Activated naive CD4-positive, alpha-beta T cell (primary cell): ENCODE measurements at places on chromosomes 6 and 20.

GRCh38 chr20:17663040-17663399 is 19.0 kb downstream of the RRBP1 start:
- no peak for DNase-seq

- DNase-seq: no peak
Measured at GRCh38 chr6:168132531-168133167, 53.6 kb upstream of the FRMD1 start.

DNA sequence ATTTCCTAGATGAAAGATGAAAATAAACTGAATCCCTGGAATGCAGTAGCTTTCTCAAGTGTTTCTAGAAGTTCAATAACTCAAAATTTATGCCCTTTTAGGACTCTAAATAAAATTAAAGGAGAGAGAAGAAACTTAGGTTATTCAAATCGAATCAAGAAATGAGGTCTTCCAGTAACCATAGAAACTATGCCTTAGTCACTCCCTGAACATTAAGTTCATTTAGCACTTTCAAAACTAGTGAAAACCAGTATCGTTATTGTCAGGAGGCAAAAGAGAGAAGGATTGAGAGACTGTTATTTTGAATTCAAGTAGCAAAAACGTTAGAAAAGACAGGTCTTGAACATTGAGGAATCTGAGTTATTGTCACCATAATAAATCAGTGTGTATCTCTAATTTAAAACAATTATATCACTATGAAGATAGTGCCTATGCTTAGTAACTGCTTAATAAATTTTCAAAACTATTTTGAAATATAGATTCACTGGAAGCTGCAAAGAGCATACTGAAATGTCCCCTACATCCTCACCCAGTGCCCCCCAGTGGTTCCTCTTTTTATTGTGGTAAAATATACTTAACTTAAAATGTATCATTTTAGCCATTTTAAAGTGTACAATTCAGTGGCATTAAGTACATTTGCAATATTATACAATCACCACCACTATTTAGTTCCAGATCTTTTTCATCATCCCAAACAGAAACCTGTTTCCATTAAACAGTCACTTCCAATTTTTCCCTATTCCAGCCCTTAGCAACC is 4.6 kb downstream of the RPP21 start:
- no peak for DNase-seq

DNA sequence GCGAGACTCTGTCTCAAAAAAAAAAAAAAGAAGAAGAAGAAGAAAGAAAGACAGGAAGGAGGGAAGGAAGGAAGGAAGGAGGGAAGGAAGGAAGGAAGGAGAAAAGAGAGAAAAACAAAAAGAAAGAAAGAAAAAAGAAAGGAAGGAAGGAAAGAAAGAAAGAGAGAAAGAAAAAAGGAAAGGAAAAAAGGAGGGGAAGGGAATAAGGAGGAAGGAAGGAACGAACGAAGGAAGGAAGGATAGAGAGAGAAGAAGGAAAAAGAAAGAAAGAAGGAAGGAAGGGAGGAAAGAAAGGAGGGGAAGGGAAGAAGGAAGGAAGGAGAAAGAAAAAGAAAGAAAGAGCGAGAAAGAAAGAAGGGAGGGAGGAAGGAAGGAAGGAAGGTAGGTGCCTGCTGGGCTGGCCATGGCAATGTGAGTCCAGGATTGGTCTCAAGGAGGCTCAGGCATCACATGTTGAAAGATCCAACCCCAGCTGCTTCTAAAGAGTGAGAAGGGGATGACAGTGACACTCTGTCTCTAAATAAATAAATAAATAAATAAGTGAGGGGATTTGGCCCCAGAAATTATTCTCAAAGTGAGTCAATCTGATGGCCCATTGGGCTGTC is 24.3 kb upstream of the SRSF6 start:
- no peak for DNase-seq

DNA sequence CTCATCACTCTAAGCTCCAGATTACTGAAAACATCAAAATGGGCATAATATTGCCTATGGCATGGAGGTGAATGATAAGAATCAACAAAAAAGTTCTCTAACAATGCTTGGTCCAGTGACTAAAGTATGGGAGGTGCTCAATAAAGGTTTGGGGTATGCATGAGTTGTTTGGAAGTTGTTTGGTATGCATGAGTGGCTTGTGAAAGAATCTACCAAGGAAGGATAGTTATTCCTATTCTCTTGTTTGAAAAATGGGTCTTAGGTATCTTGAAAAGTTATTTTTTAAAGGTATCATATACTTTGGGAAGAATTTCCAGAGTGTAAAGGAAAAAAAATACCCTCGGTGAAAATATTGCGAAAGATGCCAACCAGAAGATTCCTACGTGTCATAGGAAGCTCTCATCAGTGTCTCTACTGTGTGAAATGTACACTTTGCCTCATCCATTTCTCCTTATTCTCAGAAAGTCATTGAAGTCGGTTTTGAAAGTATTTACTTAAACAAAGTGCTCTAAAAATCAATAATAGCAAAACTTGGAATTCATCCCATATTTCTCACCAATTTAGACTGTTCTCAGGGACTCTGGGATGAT is 449.8 kb downstream of the ADGRB3 start:
- no peak for DNase-seq

GRCh38 chr6:160104821-160105517 is 16.6 kb upstream of the SLC22A1 start:
- DNase-seq: no peak

DNA sequence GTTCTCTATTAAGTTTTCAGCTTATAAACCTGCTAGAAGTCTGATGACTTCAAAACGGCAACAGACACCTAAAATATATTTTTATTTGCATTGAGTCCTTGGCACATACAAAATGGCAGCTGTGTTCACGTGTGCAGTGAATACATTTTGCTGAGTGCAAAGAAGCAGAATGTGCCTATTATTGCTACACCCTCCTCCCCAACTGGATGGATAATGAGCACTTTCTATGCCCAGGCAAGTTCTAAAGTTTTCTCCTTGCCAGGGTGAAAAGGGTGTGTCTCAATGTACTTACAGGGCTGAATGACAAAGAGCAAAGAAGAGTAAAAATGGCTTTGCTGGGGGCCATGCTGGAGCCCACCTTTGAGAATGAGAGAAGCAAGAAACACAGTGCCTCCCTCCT is 4.0 kb upstream of the FERMT1 start:
- DNase-seq: no peak

DNA sequence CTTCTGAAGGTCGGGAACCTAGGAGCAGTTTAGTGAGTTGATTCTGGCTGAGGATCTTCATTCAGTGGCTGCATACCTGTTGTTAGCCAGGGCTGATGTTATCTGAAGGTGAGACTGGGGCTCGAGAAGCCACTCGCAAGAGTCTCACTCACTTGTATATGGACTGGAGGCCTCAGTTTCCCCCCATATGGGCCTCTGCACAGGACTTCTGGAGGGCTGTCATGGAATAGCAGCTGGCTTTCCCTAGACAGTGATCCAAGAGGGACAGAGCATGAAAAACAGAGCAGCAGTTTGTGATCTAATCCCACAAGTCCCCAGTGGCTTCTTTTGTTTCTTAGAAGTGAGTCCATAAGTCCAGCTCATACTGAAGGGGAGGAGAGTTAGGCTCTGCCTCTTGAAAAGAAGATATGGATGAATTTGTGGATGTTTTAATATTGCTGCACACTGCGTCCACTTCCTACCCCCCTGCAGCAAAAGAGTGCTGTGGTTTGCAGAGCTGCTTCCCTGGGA is 623.4 kb downstream of the CDH26 start:
- DNase-seq: no peak

DNA sequence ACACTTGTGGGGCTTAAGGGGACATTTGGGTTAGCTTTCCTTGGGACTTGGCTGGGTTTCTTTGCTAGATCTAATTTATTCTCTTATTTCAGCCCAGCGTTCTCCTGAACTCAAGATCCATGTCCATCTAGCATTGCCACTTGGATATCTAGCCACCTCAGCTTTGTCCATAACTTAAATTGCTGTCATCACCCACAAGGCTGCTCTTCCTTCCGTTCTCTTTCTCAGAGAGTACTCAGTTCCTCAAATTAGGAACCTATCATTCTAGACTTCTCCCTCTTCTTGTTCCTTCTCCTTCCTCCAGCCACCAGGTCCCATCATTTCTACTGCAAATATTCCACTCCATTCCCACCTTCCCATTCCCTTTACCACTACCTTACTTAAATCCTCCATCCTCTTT is 4.3 kb downstream of the SMIM26 start:
- DNase-seq: no peak

DNA sequence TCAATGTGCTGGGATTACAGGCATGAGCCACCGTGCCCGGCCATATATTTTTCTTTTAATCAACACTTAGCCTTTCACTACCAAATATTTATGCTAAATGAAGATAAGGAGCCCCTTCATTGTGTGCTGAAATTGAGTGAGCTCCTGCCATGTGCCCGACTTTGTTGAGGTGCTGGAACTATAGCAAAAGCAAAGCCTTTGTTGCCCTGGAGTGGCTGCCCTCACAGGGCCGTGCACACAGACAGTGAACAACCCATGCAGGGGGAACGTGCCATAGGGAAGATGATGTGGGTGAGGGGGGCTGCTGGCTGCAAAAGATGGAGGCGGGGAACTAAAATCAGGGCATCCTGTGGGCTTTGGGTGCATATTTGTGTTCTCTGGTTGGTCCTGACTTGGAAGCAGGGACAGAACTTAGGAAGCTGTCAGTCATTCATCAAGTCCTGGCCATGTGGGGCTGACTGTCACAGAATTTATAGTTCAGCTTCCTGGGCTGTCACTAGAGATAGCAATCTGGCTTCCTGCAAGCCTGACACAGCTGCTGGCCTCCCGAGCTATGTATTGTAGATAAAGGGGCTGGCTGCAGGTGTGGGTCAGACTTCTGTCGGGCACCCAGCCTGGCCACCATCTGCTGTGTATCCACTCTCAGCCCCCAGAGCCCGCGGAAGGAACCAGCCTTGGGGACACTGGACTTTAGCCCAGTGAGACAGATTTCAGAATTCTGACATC is 56.8 kb upstream of the MPC1 start:
- DNase-seq: no peak

GRCh38 chr6:127514773-127515227 is 4.3 kb downstream of the MTCL3 start:
- peak; percentile 3 for DNase-seq

DNA sequence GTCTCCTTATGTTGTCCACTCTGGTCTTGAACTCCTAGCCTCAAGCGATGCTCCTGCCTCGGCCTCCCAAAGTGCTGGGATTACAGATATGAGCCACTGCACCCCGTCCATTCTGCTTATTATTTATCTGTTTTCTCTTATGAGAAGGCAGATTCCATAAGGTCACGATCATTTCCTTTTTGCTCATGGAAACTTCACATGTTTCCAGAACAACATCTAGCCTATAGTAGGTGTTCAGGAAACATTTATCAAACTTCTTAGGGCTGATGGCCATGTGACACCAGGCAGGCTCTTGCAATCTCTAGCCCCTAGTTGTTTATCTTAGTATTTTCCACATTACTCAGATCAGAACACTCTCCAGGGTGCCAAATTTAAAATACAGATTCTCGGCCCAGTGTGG is 61.2 kb downstream of the ZFP64 start:
- no peak for DNase-seq

GRCh38 chr6:101851911-101852310 is 458.4 kb downstream of the GRIK2 start:
- no peak for DNase-seq

DNA sequence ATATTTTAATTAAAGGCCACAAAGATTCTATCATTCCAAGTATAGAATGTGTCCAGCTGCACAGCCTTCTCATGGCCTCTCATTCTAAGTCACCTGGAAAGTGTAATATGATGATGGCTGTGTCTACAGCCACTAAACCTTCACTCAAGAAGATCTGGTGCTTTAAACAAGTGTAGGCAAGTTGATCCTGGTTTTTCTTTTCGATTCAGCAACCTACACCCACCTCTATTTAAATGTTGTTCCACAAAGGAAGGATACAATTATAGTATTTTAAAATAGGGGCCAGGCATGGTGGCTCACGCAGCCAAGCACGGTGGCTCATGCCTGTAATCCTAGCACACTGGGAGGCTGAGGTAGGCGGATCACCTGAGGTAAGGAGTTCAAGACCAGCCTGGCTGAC is 25.5 kb upstream of the DST start:
- DNase-seq: no peak

- no peak for DNase-seq
Measured at GRCh38 chr6:55954436-55954835, 79.0 kb upstream of the BMP5 start.

- no peak for DNase-seq
Measured at GRCh38 chr20:25282034-25282781, 34.3 kb downstream of the PYGB start.

DNA sequence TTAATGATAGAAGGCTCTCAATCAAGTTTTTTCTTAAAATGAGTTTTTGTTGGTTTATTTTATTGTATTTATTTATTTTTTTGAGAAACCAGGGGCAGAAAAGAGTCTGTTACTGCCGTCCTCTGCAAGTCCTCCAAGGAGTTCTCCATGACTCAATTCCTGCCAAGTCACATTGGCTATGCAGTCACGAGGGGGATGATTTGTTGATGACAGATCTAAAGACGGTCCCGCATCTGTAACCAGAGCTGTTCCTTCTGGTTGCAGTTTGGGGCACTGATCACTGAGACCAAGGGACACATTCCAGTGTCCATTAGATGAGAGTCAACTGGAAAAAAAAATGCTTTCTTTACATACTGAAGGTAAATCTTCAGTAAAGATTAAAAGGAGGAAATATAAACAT is 13.9 kb upstream of the TSHZ2 start:
- no peak for DNase-seq

DNA sequence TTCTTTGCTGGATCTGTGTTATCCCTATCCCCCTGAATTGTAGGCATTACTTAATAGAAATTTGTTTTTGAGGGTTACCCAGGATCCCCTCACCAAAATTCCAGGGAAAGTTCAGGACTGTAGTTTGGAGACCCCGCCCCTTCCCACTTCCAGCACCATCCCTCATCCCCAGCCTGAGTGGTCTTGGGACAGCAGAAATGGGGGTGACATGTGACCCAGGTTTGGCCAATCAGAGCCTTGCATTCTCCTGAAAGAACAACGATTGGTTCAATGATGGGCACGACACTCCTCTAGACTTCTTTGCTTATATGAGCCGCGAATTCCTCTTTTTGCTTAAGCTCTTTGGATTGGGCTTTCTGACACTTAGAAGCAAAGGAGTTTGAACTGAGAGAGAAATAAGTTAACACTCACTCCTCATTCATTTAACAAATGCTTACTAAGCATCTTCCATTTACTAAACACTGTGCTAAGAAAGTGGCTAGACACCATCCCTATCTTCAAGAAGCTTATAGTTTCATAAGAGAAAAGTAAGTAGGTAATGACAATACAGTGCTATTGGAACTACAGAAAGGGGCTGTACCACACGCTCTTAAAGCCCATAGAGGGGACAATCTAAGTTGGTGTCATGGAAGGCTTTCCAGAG is 24.9 kb upstream of the PAQR8 start:
- DNase-seq: no peak
